ENCODE measurements at places on chromosomes 11 and 22.

- DNase-seq: no peak
Measured at GRCh38 chr11:128181088-128181480, 406.3 kb downstream of the ETS1 start.

DNA sequence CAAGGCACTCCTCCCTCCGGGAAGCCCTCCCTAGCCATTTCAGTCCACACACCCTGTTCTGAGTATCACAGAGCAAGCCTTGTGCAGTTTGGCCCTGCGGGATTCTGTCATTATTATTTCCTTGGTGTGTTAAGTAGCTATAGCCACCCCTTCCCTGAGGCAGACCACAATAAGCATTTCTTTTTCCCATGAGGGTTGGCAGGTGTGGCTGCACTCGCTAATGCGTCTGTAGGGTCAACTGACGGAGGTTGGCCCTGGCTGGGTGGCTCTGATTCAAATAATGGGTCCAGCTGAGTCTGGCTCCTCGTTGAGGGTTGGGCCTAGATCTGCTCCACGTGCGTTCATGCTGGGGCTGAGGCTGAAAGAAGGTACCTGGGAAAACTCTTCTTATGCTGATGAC lies 5.1 kb downstream of the F2 start:
- DNase-seq: no peak

DNA sequence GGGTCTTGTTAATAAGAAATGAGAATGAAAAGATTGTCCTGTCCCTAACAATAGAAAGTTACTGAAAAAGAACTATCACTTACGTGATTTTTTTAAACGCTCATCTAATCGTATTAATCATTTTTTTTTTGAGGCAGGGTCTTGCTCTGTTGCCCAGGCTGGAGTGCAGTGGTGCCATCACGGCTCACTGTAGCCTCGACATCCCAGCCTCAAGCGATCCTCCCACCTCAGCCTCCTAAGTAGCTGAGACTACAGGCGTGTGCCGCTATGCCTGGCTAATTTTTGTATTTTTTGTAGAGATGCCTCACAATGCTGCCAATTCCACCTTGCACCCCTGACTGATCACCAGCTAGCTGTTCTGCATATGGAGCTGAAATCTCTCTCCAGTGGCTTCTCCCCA lies 15.7 kb downstream of the PDGFB start:
- no peak for DNase-seq

DNA sequence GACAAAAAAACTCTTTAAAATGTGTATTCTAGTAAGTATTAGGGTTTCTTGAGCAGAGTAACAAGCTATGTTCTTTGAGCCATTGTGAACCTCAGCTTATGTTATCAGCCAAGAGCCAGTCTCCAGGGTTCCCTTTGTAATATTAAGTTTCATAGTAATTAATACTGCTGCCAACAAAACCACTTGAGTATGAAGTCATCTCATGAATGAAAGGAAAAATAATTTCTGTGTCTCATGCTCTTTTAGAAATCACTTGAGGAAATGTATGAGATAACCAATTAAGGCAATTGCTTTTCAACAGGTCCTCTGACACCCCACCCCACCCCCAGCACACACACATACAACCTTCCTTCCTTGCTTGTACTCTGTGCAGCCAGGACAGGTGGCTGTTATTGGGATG lies 59.9 kb downstream of the BBOX1 start:
- no peak for DNase-seq

- DNase-seq: peak; percentile 17
Measured at GRCh38 chr11:95092549-95093324, 3.1 kb downstream of the ENDOD1 start.

- no peak for DNase-seq
Measured at GRCh38 chr11:9972989-9973388, 309.1 kb downstream of the SWAP70 start.

DNA sequence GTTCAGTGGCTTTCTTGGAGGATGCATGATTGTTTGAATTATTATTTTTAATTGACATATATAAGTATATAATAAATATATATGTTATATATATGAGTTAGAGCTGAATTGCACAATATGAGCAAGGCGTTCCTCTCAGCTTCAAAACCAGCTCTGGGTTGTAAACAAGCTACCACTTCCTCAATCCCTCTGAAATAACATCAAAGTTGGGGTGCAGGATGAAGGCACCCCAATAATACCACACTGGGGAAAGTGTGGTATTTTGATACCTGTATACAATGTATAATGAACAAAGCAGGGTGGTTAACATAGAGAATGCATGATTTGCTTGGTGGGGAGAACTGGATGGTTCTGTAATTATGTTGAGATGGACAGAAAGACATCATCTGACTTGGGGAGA lies 1.7 kb upstream of the SORL1 start:
- DNase-seq: peak; percentile 13

GRCh38 chr11:44758983-44759382 lies 32.2 kb downstream of the TSPAN18 start:
- no peak for DNase-seq
